Stimulated activated CD8-positive, alpha-beta memory T cell treated with anti-CD3 and anti-CD28 coated beads, Interleukin-15, amount 100 ng/mL, for 1 hour (primary cell): ENCODE measurements at places on chromosomes 2 and 18.

DNA sequence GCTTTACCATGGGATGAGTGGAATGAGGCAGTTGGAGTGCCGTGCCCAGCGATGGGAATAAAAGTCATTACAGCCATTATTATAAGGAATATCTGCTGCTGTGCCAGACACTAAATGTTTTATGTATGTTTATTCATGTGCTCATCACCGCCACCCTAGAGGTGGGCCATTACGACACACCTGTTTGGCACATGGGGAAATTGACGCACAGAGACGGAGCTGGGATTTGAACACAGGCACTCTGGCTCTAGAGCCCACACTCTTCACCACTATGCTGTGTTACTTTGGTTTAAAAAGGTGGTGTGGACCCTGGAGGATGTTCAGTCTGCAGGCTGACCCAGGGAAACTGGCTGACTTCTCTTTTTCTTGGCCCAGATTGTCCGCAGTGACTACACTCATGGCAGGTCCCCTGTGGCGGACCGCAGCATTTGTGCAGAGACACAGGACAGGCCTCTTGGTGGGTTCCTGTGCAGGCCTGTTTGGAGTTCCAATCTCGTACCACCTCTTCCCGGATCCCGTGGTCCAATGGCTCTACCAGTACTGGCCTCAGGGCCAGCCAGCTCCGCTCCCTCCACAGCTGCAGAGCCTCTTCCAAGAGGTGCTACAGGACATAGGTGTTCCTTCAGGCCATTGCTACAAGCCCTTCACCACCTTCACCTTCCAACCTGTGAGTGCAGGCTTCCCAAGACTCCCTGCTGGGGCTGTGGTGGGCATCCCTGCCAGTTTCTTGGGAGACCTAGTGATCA is 1.6 kb downstream of the TMEM177 start:
- no peak for DNase-seq

DNA sequence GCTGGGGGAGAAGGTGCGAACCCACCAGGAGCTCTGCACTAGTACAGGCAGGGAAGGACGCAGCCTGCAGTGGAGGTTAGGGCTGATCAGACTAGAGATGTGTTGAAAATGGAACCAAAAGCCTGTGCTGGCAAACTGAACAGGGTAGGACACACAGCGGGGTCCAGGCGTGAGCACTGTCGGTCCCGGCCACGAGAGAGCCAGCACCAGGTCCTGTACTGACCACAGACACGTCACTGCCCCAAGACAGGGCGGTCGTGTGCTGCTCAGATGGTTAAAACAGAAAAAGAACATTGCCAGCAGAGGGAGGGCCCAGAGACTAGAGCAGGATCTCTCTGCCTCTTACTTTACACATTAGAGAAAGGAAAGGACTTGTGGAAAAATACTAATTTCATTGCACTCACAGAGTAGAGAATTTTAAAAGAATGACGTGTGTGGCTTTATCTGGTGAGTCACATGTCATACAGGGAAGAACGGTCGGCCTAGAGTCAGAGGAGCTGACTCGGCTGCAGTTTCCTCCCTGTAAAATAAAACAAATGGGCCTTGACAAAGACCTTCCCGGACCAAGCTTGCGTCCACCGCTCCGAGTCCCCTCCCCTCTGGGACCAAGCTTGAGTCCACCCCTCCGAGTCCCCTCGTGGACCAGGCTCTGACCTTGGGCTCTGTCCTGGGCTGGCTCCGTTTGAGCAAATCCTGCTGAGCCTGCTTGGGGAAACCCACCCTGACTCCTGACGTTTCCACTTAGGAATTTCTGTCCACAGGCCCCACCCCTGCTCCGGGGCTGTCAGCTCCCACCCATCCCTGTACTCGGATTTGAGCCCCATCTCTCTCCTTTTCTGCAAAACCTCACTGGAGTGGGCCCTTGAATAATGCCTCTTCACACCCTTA is 16.7 kb upstream of the ADI1 start:
- no peak for DNase-seq

DNA sequence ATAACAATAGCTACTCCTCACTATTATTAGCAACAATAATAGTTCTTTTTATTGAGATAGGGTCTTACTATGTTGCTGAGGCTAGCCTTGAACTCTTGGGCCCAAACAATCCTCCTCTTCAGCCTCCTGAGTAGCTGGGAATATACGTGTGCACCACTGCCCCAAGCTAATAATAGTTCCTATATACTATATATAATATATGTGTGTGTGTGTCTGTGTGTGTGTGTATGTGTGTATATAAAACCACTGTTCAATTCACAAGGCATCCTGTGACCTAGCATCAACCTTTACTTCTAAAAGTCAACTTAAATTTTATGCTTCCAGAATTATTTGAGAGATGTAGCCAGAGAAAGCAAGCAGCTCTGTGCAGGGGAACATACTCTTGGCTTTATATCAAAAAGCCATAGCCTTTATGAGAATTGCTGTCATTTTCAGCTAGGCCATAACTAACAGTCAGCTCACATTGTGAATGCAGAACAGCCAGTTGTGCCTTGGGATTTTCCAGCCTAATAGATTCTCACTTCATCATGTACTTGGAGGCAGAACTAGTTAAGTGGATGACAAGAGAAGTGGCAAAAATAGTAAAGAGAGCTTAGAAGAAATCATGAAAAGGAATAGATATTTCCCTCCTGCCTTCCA is 665.5 kb downstream of the NYAP2 start:
- no peak for DNase-seq

DNA sequence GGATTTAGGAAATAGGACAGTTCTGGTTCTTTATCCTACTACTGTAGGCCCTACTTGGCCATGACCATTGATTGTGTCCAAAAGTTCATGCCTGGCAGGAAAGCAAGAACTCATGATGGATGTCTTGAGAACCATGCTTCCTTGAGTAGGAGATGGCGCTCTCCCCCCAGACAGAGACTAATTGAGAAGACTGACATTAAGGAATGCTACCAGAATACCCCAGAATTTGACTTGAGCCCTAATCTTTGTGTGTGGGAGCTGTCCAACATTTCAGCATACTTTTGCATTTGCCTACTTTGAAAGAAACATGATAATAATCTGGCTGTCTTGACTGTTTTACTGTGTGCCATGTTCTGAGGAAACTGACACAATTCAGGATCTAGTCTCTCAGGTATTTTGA is 23.3 kb downstream of the MAPRE3 start:
- DNase-seq = no peak

DNA sequence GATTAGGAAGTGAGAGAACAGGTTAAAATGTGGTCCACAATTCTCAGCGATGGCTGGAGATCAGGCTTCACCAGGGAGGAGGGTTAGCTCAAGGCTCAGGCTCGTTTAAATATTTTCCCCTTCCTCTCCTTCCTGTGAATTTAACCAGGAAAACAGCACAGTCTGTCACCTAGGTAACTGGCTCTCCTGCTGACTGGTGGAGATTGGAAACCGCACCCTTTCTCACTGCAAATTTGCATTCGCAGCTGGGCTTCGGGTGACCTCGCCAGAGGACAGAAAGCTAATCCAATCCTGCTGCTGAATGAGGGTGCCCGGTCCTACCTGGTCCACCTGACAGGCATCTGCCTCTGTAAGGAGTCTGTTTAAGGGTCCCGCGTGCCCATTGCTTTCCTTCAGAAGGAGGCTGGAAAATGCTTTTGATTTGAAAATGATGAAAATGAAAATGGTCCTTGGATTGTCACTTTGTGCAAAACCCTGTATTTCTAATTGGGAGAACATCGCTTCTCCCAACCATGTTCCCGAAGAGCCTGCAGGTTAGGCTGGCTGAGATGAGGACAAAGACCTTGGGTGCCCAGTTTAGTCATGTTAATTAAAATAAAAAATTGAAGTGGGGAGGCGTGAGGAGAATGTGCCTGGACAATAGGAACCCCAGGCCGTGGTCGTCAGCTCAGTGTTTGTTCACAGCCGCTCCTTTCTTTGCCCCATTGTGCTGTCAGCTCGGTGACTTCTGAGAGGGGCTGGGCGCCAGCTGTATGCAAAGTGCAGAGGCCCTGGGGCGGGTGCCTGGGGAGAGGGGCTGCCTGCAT is 43.4 kb upstream of the MTCL1 start:
- no peak for DNase-seq

- no peak for DNase-seq
These were observed 45.2 kb downstream of the CYP1B1 start for GRCh38 chr2:38030635-38031355.

DNA sequence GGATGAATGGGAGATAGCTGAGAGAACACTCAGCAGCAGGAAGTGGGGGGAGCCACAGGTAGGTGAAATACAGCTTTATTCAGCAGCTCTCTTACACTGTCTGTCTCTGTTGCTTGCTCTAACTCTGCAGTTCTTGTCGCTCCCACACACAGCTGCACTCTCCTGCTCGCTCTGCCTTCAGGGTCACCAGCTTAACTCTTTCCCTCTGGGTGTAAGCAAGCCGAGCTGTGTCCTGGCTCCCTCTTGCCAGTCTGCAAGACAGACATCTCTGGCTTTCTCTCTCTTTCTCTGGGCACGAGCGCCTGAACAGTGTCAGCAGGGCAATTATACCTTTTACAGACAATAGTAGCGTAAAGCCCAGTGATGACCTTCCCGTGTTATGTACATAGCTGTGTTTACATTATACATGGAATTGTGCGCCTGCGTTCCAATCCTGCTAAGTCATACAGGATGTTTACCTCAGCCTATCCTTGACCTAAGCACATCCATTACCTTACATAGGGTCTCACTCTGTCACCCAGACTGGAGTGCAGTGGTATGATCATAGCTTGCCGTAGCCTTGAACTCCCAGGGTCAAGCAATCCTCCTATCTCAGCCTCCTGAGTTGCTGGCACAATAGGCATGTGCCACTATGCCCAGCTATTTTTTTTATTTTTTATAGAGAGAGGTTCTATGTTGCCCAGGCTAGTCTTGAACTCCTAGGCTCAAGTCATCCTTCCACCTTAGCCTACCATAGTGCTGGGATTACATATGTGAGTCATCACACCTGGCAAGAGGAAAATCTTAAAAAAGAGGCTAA is 57.8 kb upstream of the CHN1 start:
- DNase-seq = no peak

- DNase-seq = no peak
These were observed 102.6 kb downstream of the HS6ST1 start for GRCh38 chr2:128215897-128216642.

DNA sequence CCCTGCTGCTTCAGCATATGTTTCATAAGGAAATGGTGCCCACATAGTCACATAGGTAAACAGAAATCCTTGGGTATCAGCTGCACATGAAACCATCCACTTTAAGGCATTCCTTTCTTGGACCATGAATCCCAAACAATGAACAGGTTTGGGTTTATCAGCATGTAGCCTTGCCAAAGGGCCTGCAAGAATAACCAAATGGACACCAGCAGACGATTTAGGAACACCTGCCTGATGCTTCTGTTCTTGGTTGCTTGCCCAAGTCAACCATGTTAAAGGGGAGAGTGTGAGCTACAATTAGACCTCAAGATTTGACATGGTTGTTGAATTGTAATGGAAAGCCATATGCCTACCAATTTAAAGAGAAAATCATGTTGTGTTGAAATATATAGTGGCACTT is 1342.7 kb upstream of the PIK3C3 start:
- no peak for DNase-seq

- DNase-seq = no peak
These were observed 21.3 kb upstream of the PIK3C3 start for GRCh38 chr18:41933778-41934177.

DNA sequence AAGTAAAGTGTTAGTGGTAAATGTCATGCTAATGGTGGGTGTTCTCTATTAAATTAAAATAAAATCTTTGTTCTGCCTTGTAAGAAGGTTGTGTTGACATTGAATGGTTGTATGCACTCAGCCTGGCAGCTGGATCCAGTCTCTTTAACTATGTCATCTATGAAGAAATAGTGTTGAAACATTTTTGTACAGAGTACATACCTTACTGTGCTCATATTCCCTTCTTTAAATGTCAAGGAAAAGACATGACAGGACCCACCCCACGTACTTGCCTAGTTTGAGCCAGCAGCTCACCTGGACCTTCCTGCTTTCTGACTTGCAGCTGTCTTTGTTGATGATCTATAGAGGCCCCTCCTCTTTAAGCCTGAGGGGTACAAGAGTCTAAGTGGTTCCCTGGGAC is 85.6 kb upstream of the ST3GAL5 start:
- DNase-seq = no peak

- DNase-seq = no peak
These were observed 11.3 kb downstream of the RAD51AP2 start for GRCh38 chr2:17506736-17507616.

- DNase-seq = no peak
These were observed 131.8 kb downstream of the CSRNP3 start for GRCh38 chr2:165601065-165601830.

DNA sequence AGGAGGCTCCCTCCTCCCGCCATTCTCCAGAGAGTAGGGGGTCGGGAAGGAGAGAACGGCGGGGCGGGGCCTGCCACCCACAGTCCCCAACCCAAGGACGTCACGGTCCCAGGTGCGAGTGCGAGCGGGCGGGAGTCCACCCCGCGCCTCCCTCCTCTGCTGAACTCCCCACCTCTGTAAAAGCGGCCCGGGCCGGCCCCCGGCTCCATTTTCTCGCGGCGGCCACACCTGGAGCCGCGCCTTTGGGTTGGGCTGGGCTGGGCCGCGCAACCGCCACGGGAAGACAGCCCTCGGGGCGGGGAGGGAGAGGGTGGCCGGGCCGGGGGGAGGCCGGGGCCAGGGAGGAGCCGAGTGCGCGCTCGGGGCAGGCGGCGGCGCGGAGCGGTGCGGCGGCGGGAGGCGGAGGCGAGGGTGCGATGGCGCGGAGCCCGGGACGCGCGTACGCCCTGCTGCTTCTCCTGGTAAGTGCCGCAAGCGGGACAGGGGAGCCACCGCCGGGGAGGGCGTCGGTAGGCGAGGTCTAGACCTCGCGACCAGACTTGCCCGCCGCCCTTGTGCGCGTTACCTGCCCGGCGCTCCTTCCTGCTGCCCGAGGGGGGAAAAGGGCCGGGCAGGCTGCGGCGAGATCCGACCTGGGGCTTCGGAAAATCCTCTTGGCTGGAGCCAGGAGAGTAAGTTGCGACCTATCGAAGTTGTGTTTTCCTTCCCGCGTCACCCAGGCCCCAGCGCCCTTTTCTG is at the start of gene DSG2:
TSS of gene DSG2 (plus strand) at position 342 of the 738 bp plus-strand sequence. CDS start at position 417, 75 bp downstream.
- DNase-seq = no peak

- no peak for DNase-seq
These were observed 89.7 kb upstream of the GCFC2 start for GRCh38 chr2:75800456-75800855.

GRCh38 chr2:102126660-102127059 is 15.9 kb upstream of the IL1R1 start:
- DNase-seq = no peak

DNA sequence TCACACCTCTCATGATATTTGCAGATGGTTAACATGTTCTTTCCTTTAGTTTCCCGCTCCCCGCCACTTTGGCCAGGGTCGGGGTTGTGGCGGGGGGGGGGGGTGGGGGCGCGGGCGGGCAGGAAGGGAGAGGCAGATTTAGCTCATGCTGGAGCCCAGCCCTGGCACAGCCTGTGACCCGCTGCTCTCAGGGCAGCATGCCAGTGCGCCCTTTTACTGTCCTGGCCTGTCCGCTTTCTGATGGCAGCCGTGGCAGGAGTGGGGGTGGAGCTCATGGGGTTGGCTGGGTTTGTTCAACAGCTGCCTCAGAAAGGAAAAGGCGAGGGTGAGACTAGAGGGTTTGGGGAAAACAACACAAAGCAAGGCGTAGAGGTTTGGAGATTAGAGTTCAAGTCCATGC is 56.1 kb downstream of the TNP1 start:
- DNase-seq = no peak
